ENCODE measurements at places on chromosomes 7 and 10. TPM values are rescaled to one million over a fixed set of nuclear protein-coding genes. Genes with fewer than 3 reads are reported as not detected.

Gene ACTR3C
- polyA plus RNA-seq = 4.0 TPM

Gene PRKAR2B
- polyA plus RNA-seq = 0.68 TPM

Gene BRI3
- 21.6 TPM for polyA plus RNA-seq

Gene LOXL4
- 0.12 TPM for polyA plus RNA-seq

Gene UTF1
- polyA plus RNA-seq = 0.10 TPM

Gene LIPN
- not detected for polyA plus RNA-seq

Gene LMTK2
- 4.9 TPM for polyA plus RNA-seq

Gene CCDC136
- 1.1 TPM for polyA plus RNA-seq

Gene LRRD1
- not detected for polyA plus RNA-seq

Gene SYCE1
- polyA plus RNA-seq = 0.42 TPM

Gene GIMAP2
- 13.2 TPM for polyA plus RNA-seq

Gene GBX1
- polyA plus RNA-seq = not detected

Gene NODAL
- 0.07 TPM for polyA plus RNA-seq

Gene RAB19
- polyA plus RNA-seq = 0.71 TPM
